ENCODE measurements at places on chromosomes 13 and 19. TPM values are rescaled to one million over a fixed set of nuclear protein-coding genes. Genes with fewer than 3 reads are reported as not detected.

The CEACAM3 gene
- not detected for total RNA-seq

The CFAP97D2 gene
- not detected for total RNA-seq

The SRRM5 gene
- total RNA-seq = not detected

The MTUS2 gene
- 7.3 TPM for total RNA-seq

The VSTM2B gene
- total RNA-seq = 28.9 TPM

The ANKRD10 gene
- total RNA-seq = 118 TPM

The LYPD3 gene
- under 0.01 TPM for total RNA-seq

The DENND1C gene
- total RNA-seq = not detected

The BEST2 gene
- total RNA-seq = not detected

The COL5A3 gene
- total RNA-seq = 0.82 TPM

The PIH1D1 gene
- 60.7 TPM for total RNA-seq

The ZNF829 gene
- total RNA-seq = 9.4 TPM

The CGB5 gene
- total RNA-seq = not detected

The ACP7 gene
- total RNA-seq = not detected

The CGB3 gene
- total RNA-seq = not detected

The CD33 gene
- total RNA-seq = 0.41 TPM

The KLK13 gene
- not detected for total RNA-seq

The GFY gene
- not detected for total RNA-seq

The MYH14 gene
- total RNA-seq = 0.82 TPM

The GAPDHS gene
- not detected for total RNA-seq

The LGALS14 gene
- total RNA-seq = not detected

The RFPL4A gene
- not detected for total RNA-seq

The PDX1 gene
- not detected for total RNA-seq

The F2RL3 gene
- under 0.01 TPM for total RNA-seq

The STARD13 gene
- total RNA-seq = 6.5 TPM

The OR2Z1 gene
- not detected for total RNA-seq

The TMEM190 gene
- total RNA-seq = not detected

The ZFP28 gene
- 35.5 TPM for total RNA-seq

The KLK6 gene
- total RNA-seq = not detected

The ZNF835 gene
- total RNA-seq = 13.0 TPM

The PLPP2 gene
- total RNA-seq = 2.4 TPM
